ENCODE measurements at places on chromosomes 16 and 17. TPM values are rescaled to one million over a fixed set of nuclear protein-coding genes. Genes with fewer than 3 reads are reported as not detected.

The SNAI3 gene
- total RNA-seq, result 1.1 TPM

The PIEZO1 gene
- 349 TPM for total RNA-seq

GRCh38 chr17:36791150-36791941 lies 145.9 kb upstream of the LHX1 start:
- no peak for DNase-seq

- DNase-seq, result no peak
These were observed 33.8 kb upstream of the GHDC start for GRCh38 chr17:42227849-42228700.

DNA sequence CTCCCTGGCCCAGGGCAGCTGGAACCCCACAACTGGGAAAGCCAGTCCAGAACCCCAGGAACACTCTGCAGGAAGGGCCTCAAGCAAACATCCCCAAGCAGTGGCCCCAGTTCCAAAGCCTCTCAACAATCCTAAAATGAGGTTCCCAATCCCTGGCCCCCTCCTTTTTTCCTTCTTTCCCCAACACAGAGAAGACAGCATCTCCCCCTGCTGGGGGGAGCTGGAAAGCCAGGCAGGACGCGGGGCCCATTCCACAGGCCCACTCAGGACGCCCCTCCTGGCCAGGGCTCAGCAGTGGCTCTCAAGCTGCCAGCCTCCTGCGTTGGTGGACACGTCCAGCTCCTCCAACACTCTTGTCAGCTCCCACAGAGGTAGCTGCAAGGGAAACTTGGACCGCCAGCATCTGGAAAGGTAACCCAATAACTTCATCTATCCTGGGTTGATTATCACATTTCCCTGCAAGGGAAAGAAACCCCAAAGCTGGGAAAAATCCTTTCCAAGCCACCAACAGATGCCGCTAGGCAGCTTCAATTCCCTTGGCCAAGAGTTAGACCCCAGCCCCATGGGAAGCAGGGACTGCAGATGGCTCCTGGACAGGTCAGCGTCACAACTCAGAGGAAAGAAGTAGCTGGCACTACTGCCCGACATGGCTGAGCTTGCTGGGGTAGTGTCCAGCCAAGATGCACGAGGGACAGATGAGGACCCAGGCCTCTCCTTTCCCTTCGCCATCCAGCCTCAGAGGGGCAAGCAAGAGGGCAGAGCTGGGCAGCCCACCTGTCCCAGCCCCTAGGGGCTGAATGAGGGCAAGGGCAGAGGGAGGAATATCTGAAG lies 7.6 kb downstream of the HDAC5 start:
- DNase-seq, result no peak

DNA sequence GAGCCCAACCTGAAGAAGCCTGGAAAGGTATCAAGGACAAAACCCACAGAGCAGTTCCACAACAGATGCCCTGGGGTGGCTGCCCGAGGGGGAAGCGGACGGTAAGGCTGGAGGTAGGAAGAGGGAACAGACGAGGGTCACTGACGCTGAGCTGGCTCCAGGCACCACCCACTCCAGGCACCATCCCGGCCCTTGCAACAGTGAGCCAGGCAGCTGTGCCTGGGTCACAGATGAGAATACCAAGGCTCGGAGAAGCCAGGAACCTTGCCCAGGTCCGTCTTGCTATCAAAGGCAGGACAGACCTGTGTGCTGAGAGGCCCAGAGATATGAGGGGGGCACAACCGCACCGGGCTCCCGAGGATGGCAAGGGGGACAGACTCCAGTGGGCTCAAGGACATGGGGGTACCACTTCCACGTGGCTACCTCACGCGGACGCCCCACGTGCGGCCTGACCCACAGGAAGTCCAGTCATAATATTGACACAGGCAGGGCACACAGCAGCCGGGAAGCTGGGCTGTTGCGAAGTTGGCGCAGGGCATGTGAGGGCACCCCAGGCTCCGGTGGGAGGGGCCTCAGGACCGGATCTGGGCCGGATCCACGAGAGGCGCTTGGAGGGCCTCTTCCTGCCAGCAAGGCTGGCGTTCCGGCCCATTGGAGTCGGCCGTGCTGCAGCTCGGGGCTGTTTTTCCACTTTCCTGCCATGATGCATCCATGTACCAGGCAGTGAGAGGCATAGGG lies 29.9 kb downstream of the PEMT start:
- no peak for DNase-seq

DNA sequence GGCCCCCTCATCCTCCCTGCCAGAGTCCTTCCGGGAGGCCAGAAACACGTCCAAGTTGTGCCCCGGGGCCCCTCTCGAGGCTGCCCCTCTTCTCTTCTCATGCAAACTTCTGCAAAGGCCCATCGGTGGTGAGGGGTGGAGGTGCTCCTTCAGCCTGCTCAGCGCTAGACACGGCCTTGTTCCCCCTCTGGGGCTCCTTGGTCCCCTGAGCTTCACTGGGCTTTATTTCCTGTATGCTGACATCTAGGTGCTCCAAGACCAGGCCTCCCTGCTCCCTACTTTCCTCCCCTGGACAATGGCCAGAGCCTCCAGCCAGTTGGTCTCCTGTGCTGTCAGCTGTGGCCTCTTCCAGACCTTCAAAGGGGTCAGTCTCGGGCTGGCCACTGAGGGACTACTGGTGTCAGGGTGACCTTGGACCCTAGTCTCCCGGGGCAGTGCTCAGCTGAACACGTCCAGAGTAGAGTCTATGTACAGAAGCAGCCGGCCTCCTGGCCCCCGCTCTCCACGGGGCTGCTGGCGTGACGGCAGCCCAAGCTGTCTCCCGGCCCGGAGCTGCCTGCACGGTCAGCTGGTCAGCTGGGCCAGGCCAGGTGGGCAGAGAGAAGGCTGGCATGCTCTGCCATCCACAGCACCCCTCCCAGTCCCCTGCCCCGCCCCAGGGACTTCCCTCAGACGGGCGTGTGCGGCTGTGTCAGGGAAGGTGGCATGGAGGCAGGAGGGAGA lies 1.7 kb upstream of the PRR35 start:
- no peak for DNase-seq

DNA sequence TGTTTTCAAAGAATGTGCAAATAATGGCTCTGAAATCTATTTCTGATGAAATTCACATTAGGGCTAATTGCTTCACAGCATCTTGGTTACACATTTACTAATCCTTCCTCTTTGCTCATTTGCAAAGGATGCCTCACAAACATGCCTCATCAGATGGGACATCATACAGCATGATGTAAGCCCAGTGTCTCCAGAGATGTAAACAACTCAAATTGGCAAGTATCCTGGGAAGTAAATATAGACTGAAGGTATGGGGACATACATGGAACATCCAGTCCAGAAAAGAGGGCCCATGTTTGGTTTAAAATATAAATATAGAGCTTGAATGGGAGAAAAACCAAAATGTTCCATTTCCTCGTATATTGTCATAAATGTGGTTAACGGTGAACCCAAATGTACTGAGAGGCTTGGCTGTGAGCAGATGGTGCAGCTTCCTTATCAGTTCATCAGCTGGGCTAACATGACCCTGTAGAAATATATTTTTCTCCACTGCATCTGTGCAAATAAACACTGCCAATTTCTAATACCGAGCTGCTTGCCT lies 142.9 kb upstream of the NUDT7 start:
- DNase-seq, result no peak

DNA sequence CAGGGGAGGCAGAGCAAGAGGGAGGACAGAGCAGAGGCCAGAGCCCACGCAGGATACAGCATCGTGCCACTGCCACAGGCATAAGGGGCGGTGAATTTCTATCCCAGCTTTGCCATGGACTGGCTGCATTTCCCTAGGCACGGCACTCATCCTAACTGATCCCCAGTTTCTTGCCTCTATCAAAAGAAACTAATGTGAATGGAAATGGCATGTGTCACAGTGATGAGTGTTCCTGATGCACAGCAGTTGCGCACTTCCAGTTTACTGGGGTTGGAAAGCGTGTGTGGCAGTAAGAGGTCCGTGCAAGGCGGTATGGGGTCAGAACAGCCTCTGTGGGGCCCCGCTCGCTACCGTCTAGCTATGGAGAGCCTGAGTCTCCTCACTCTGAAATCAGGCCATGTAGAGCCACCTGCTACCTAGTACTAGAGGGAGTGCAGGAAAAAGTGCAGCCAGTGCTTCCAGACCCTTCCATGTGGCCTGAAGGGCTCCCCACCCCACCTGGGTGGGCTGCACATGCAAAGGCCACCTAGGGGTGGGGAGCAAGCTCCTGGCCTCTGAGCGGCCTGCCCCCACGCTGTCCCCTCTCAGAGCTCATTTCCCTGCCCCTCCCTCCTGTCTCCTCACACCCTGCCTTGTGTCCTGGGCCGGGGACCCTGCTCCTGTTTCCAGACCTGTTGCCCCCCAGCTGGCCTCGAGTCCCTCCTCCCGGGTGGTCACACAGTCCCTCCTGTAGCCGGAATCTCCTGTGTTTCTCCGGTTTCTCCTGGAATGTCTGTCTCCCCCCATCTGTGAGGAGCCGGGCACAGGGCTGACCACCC lies 5.0 kb upstream of the KCNJ18 start:
- no peak for DNase-seq

GRCh38 chr17:64531955-64532371 lies 25.2 kb downstream of the CEP95 start:
- DNase-seq, result no peak

DNA sequence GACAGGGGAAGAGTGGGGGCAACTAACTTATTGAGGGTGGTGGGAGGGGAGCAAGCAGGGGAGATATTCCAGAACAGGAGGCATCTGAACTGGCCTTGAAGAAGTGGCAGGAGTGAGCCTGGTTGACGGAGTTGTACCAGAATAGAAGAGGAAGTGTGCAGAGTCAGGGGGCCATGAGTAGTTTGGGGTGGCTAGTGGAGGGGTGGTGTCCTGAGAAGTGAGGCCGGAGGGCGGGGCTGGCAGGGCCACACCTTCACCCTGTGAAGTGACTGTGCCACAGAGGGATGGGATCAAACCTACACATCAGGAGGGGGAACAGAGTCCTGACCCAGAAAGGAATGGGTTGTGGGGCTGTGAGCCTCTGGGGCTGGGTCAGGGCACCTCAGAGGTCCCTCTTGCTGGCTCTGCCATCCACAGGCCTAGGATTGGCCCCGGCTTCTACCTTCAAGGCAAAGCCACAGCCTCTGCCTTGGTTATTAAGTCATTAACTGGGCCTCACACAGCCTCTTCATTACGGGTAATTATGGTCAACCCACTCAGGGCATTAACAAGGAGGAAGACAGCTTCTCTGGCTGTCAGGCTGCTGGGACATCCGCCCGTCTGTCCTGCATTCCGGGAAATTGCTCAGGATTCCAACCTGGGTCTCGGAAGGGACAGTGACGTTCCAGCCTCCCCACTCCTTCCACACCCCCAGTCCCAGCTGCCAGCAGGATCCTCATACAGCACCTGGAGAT lies 12.7 kb downstream of the SPNS2 start:
- DNase-seq, result no peak

Measured in kidney epithelial cell (primary cell).